KBM-7 (cell line): ENCODE measurements at places on chromosomes 3 and 15.

GRCh38 chr15:27864719-27865118 lies 234.4 kb downstream of the OCA2 start:
- DNase-seq = no peak

DNA sequence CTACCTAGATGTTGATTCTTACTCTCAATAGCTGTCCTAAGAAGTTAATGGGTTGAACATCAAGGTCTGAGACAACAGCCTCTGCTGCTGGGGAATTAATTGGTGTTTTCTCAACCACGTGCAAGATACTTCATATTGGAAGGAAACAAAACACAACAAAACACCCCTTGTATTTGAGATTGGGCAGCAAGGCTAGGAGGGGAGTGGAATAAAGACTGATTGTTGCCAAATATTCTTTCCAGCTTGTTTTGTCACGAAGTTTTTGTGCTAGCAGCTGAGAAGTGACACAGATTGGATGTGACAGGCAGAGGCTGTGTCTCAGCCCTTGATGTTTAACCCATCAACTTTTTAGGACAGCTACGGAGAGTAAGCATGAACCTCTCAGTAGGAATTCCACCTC lies 808.4 kb downstream of the IGSF11 start:
- no peak for DNase-seq

DNA sequence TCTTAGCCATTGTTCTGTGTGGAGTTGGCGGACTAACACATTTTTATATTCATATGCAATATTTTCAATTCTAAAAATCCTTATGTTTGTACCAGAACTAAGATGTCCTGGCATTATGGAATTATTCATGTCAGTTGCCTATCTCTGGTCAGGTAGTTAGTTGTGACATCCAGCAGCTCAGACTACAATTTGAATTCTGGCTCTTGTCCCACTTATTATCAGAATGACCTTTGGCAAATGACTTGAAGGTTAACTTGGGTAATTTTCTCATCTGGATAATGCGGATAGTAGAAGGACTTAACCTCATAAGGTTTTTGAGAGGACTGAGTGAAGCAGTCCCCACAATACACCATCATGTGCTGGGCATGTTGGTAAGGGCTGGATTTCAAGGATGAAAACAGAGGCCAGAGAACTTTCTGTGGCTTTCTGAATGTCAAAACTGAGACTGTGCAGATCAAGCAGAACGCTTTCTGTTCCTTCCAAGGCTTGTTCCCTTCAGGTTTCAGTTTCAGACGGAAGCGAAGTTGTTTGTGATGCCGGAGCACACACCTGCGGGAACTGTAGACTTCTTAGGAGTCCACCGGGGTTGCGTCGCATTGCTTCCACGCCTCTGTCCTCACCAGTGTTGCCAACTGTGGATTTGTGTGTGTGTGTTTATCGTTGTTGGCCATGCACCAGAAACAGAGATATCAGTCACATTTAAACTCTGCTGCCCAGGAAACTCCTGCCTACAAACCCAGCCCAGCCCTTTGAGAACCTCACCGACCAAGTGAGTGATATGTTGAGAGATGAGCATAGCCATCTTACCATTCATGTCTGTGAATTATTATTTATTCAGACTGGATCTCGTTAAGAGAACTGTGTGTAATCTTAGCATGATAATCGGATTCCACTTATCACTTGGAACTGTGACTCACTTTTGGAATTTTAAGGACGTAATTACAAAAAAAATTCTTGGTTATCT lies 76.0 kb downstream of the PTPRG start:
- no peak for DNase-seq

GRCh38 chr3:158743664-158744566 lies 11.7 kb upstream of the RARRES1 start:
- DNase-seq = no peak

GRCh38 chr15:80152896-80153876 lies at the start of gene FAH:
Gene FAH, plus strand, starts transcription at chr15:80152999. Its CDS starts 56 bp downstream, at chr15:80153055.
- peak; percentile 80 for DNase-seq

- DNase-seq = no peak
These were observed 72.7 kb downstream of the UACA start for GRCh38 chr15:70690491-70691276.

DNA sequence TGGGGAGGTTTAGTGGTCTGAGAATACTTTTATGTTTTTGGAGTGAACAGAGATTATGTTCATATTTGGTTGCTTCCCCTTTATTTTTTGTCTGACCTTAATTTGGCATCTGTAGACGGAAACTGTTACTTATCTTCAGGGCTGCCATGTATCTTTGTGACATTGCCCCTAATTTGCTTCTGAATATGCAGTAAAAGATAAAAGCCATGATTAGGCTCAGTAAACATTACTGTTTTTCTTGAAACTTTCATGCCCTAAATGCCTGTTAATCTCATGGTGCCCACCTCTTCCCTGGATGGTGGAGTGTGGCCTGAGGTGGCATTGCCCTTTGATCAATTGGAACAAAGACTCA lies 106.7 kb downstream of the C3orf70 start:
- DNase-seq = no peak

DNA sequence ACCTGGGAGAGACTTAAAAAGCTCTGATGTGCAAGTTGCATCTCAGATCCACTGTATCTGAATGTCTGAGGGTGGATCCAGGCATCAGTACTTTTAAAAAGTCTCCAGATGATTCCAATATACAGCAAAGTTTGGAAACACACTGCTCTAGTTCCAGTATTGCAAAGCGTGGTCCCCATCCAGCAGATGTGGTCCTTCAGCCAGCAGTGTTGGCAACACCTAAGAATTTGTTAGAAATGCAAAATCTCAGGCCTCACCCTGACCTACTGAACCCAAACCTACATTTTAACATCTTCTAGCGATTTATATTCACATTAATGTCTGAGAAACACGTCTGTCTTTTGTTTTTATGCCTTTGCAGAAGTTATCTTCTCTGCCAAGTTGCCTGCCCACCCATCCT lies 32.2 kb upstream of the SGO1 start:
- DNase-seq = no peak
